AG20443 (cell line): ENCODE measurements at places on chromosomes 12 and 14.

DNA sequence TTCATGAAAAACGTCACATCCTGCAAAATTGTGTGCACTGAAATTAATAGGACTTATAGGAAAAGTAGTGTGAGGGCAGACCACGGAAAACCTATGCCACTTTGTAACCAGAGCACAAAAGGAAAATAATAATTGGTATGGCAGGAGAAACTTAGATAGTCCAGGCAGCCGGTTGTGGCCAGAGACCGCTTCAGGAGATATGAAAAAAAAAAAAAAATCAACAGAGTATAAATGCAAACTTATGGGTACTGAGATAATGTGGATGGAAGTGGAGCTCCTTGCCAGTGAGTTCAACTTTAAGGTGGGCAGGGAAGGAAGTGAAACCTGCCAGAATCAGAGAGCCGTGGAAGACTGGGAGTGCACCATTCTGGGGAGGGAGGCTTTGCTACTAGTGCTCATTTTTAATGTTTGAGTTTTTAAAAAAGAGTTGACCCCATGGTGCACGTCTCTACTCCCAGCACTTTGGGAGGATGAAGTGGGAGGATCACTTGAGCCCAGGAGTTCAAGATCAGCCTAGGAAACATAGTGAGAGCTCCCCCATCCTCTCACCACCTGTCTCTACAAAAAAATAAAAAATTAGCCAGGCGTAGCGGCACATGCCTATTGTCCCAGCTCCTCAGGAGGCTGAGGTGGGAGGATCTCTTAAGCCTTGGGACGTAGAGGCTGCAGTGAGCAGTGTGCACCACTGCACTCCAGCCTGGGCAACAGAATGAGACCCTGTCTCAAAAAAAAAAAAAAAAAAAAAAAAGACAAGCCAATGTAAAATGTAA, 34.3 kb upstream of the METAP2 start:
- DNase-seq = no peak

DNA sequence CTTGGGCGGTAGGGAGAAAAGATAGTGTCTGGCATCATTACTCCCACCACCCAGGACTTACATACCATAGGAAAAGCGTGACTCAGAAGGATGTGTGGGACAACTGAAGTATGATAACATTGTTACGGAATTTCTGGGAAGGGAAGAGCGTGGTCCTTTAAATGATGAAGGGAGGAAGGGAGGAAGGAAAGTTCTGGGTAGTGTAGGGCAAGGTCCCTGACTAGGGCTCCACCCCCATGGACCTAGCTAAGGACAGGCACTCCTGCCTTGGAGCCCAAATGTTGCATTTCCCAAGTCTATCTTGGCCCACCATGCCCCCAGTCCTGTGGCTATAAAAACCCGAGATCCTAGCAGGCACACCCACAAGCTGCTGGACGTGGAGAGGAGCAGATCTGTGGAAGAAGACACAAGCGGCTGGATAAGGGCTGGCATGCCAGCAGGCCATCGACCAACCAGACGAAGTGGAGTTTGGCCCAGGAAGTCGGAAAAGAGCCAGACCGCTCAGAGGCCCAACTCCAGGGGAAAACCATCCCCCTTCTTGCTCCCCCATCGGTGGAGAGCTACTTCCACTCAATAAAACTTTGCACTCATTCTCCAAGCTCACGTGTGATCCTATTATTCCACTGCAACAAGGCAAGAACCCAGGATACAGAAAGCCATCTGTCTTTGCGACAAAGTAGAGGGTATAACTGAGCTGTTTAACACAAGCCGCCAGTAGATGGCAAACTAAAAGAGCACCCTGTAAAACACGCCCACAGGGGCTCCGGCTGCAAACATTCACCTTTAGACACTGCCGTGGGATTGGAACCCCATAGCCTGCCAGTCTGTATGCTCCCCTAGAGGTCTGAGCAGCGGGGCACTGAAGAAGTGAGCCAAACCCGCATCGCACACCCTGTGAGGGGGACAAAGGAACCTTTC, 23.0 kb upstream of the RAB21 start:
- no peak for DNase-seq

DNA sequence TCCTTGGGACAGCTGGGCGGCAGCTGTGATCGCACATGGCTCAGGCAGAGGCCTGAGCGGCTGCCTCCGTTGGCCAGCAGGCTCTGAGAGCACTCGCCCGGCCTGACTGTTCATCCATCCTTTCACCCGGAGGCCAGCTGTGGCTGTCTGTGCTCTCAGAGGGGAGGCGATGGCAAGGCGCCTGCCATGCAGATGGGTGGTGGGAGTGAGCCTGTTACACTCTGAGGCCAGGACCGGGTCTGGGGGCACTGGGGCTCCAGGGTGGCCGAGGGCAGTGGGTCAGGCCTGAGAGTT, 292.3 kb downstream of the TMEM121 start:
- no peak for DNase-seq

GRCh38 chr14:101502761-101503392, 58.4 kb upstream of the DIO3 start:
- DNase-seq = no peak

GRCh38 chr12:65868878-65869277, 44.6 kb downstream of the HMGA2 start:
- no peak for DNase-seq

GRCh38 chr14:80872645-80873044, 68.9 kb downstream of the CEP128 start:
- no peak for DNase-seq

DNA sequence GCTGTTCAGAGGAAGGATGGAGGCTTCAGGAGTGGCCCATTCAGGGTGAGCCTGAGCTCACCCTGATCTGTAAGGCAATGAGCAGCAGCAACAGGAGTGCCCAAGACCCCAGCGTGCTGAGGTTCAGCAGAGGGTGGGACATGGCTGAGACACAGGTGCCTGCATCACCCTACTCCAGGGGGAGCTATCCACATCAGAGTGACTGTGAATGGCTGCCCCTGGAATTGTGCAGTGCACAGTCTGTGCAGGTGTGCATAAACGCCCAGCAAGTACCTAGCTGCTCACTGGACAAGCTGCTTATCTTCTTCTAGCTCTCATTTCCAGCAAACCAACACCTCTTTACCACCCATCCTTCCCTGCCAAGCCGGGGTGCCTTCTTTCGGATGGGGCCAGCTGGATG, 140.6 kb upstream of the PRMT8 start:
- DNase-seq = no peak
